ENCODE measurements at places on chromosomes 5 and 9. TPM values are rescaled to one million over a fixed set of nuclear protein-coding genes. Genes with fewer than 3 reads are reported as not detected.

FLT4 gene
- total RNA-seq = under 0.01 TPM

IFNA21 gene
- not detected for total RNA-seq

SLC22A5 gene
- 62.8 TPM for total RNA-seq

PDLIM7 gene
- total RNA-seq = 96.6 TPM

ARL14EPL gene
- not detected for total RNA-seq

SMIM33 gene
- not detected for total RNA-seq

TSSK1B gene
- total RNA-seq = 0.79 TPM

Measured in placental epithelial cell (primary cell).